ENCODE measurements at places on chromosomes 11 and 22. TPM values are rescaled to one million over a fixed set of nuclear protein-coding genes. Genes with fewer than 3 reads are reported as not detected.

The CECR2 gene
- total RNA-seq: 6.3 TPM

DNA sequence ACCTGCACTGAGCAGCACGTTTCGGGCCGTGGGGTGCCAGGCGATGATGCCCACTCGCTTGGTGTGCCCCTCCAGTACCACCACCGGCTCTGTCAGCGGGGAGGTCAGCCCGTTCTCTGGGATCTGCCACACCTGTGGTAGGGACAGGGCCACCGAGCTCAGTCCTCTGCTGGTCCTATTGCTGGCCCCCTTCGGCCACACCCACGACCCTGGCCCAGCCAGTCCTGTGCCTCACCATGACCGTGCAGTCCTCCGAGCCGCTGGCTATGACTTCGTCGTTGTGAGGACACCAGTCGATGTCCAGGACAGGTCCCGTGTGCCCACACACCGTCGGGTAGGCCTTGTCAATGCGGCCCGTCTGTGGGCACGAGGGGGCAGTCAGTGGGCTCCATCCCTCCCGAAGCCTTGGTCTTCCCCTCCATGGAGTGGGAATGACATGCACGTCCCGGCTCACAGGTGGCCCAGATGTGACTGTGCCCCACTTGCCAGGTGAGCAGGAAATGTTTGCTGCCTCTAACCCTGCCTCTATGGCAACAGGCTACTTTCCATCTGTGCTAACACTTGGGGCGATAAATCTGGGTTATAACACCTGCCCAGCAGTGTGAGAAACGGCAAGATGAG is 1.4 kb downstream of the CORO1B start:
- no peak for DNase-seq

GRCh38 chr11:84800755-84801346 is 826.3 kb downstream of the DLG2 start:
- DNase-seq: no peak

The SOX10 gene
- 1.1 TPM for total RNA-seq

DNA sequence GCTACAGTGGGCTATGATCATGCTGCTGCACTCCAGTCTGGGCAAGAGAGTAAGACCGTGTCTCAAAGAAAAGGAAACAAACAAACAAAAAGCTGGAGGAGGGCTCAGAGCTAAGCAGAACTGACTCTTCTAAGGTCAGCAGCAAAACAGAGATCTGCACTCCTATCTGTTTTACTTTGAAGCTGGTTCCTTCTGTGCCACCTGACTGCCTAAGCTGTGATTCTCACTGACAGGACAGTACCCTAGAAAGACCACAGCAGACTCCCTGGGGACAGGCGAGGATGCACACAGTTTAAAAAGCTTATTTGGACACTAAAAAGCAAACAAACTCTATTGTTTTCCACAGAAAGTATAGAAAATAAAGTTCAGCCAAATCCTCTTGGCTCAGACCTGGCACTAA is 30.5 kb downstream of the NEFH start:
- no peak for DNase-seq

GRCh38 chr11:12223771-12224536 is 113.6 kb downstream of the MICAL2 start:
- no peak for DNase-seq

DNA sequence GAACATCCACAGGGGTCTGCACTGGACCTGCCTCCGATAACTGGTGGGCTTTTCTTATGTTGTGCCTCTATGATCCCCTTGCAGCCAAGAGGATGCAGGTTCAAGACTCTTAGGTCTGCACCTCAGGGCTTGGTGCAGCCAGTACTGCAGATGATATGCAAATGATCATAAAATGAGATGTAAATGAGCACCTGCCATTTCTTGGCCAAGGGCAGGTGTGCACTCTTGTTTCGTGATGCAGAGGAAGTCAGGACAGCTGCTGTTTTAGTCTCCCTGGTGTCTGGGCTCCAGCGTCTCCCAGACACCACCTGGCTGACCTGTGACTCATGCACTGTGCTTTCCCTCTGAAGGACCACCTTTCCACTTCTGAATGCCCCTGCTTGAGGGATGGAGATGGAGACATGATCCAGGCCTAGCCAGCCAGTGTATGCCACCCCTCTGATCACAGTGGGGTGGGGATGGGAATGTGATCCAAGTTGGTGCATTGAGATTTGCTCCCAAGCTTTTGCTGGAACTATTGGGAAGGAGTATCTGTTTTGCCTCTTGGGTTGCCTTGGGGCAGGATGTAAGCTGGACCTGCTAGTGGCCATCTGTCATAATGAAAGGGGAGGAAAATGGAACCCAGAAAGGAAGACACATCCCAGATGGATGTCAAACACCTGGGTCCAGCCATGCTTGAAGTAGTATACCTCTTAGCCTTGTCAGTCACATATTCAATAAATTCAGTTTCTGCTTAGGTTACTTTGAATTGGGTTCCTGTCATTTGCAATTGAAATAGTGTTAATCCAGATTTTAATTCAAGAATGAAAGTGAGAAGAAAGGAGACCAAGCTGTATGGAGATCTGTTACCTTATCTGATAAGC is 3.3 kb upstream of the KCNJ11 start:
- DNase-seq: no peak

The CDC42EP2 gene
- 8.3 TPM for total RNA-seq

The ACTN3 gene
- not detected for total RNA-seq

- DNase-seq: no peak
Observed at GRCh38 chr11:117230999-117231841, 653 bp downstream of the PCSK7 start.

GRCh38 chr11:3840004-3840869 is 522 bp downstream of the RHOG start:
- no peak for DNase-seq

The KIRREL3 gene
- total RNA-seq: 0.15 TPM

- no peak for DNase-seq
Observed at GRCh38 chr22:19748139-19748538, 12.4 kb upstream of the TBX1 start.

The GUCY1A2 gene
- 17.3 TPM for total RNA-seq

DNA sequence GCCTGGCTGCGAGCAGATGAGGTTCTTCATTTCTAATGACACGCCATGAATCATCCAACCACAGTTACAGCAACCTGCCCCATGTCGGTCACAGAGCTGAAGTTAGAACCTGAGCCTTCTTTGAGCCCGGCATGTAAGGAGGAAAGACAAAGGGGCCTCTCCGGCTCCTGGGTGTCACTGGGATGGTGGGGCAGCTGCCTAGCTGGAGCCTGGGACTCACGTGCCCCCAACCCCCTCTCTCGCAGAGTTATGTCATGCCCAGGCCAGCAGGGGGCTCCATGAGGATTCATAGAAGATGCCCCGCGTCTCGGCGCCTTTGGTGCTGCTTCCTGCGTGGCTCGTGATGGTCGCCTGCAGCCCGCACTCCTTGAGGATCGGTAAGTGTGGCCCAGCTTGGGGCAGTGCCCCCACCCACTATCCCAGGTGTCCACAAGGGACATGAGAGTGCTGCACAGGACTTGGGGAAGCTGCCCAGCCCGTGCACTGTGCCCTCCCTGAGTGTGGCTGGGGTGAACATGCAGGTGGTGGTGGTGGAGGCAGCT is 148.5 kb downstream of the GRIK4 start:
- no peak for DNase-seq

- peak; percentile 45 for DNase-seq
Observed at GRCh38 chr11:45285930-45286632, at the start of gene SYT13. Gene SYT13, minus strand, starts transcription at chr11:45286341. Its CDS starts 134 bp downstream, at chr11:45286207.

DNA sequence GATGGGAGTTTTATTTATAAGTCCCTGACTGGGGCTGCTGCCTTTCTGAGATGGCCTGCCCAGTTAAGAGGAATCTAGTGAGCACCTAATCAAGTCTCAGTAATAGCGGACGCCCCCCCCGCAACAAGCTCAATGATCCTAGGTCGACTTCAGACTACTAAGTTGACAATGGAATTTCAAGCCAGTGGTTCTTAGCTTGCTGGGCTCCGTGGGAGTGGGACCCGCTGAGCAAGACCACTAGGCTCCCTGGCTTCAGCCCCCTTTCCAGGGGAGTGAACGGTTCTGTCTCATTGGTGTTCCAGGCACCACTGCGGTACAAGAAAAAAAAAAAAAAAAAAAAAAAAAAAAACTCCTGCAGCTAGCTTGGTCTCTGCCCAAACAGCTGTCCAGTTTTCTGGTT is 156.8 kb upstream of the CARD18 start:
- no peak for DNase-seq

- no peak for DNase-seq
Observed at GRCh38 chr11:64121663-64122410, 44.1 kb downstream of the MACROD1 start.

GRCh38 chr11:63880403-63880790 is 36.6 kb downstream of the RCOR2 start:
- DNase-seq: no peak

- DNase-seq: no peak
Observed at GRCh38 chr22:43922123-43922522, 1.5 kb upstream of the PNPLA3 start.

- no peak for DNase-seq
Observed at GRCh38 chr22:37269936-37270678, 12.2 kb upstream of the CYTH4 start.

DNA sequence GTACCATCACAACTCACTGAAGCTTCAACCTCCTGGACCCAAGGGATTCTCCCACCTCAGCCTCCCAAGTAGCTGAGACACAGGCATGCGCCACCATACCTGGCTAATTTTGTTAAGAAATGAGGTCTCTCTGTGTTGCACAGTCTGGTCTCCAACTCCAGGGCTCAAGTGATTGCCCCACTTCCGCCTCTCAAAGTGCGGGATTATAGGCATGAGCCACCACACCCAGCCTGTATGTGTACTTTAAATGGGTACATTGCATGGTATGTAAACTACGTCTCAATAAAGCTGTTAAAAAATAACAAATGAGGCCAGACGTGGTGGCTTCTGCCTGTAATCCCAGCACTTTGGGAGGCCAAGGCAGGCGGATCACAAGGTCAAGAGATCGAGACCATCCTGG is 36.2 kb upstream of the DDX6 start:
- no peak for DNase-seq

DNA sequence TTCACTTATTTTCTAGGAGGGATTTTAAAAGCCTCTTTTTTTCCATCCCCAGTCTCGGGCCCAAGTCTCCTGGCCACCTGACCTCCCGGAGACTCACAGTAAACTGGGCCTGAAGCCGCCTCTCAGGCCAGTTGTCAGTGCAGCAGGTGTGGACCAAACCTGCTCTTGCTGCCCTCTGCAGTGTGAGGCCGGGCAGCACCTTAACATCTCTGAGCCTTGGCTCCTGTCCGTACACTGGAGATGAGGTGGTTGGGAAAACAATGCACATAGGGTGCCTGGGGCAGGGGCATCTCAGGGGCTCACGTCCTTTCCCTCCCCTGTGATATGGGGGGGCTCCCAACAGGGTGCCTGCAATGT is 45.1 kb downstream of the PHF21B start:
- no peak for DNase-seq

DNA sequence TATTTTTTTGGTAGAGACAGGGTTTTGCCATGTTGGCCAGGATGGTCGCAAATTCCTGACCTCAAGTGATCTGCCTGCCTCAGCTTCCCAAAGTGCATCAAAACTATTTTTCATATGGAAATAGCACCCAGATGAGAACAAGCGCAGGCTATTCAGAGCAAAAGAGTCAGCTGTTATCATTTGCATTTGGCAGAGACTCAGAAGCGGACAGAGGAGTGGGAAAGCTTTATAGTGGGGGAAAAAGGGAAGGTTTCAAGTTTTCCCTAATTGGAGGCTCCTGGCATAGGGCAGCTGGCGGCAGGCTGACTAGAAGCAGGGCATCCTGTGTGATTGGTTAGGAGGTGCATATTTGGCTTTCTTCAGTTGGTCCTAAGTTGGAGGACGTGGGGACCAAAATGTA is 20.2 kb downstream of the ATG13 start:
- DNase-seq: no peak

- DNase-seq: peak; percentile 34
Observed at GRCh38 chr11:118980191-118980881, 8.8 kb downstream of the FOXR1 start.

DNA sequence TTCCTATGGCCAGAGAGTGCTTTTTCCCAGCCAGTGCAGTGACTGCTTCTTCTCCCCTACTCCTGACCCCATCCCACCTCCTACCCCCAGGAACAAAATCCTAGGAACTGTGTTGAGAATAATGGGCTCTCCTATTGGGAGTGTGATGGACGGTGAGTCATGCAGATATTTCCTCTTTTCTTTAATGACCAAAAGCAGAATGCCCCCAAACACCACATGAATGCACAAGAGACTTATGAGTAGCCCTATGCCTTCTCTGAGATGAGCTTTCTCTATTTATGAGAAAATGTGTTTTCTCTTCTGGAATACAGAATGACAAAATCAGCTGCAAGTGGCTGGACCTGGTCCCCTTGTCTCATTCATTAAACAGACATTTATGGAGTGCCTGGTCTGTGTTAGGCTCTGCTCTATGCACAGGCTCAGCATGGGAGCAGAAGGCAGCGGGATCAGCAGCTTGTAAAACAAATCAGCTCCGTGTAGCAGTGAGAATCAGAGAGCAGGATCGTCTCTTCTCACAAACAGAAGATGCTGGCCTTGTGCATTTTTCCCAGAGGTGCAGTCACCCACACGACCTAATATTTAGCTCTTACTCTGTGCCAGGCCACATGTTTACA is 47.5 kb upstream of the GALNT18 start:
- no peak for DNase-seq
